ENCODE measurements at places on chromosomes 12 and 14.

GRCh38 chr12:39125566-39125965, 220.2 kb upstream of the CPNE8 start:
- no peak for DNase-seq

- no peak for DNase-seq
Measured at GRCh38 chr14:54497224-54497623, 8.4 kb upstream of the GMFB start.

- DNase-seq: no peak
Measured at GRCh38 chr12:97645726-97646125, 183.1 kb downstream of the RMST start.

DNA sequence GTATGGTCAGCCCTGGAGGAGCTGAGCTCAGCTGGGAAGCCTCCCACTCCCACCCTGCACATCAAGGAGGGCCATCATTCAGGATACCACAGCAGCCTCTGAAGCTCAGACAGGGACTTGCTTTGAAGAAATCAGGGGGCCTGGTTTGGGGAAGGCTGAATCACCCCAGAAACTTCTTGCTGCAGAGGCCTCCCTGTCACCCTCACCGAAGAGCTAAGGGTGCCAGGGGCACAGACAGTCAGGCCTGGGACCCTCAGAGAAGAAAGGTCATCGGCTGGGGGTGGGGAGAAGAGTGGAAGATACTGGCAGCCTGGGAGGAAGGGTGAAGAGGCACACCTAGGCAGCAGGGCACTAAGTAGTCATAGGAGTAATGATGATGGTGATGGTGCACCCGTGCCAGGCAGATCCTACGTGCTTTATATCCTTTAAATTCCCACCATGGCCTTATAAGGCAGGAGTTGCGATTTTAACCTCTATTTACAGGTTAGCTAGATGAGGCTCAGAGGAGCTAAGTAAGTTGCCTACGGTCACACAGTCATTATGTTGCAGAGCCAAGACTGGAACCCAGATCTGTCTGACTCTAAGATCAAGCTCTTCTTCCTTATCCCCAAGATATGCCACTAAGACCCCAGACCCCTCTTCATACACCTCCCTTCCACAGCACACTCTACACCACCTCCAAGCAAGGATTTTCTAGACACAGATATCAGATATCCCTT, 28.5 kb upstream of the PNMA1 start:
- DNase-seq: no peak

GRCh38 chr14:102662636-102663430, 70.4 kb downstream of the RCOR1 start:
- DNase-seq: no peak

DNA sequence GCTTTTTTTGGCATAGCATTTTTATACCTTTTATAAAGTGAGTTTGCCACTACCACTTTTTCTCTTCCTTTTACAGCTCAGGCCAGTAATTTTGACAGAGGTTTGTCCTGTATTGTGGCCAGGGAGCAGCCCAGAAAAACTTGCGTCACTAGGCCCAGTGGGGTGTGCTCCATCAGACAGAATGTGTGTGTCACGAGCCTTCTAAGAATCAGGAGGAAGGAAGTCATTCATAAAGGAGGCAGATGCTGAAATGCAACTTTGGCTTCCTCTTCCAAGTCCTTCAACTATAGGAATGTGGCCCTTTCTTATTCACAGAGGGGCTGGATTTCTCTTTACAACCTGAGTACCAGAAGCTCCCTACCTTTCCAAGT, 10.1 kb upstream of the RAB35 start:
- DNase-seq: no peak

DNA sequence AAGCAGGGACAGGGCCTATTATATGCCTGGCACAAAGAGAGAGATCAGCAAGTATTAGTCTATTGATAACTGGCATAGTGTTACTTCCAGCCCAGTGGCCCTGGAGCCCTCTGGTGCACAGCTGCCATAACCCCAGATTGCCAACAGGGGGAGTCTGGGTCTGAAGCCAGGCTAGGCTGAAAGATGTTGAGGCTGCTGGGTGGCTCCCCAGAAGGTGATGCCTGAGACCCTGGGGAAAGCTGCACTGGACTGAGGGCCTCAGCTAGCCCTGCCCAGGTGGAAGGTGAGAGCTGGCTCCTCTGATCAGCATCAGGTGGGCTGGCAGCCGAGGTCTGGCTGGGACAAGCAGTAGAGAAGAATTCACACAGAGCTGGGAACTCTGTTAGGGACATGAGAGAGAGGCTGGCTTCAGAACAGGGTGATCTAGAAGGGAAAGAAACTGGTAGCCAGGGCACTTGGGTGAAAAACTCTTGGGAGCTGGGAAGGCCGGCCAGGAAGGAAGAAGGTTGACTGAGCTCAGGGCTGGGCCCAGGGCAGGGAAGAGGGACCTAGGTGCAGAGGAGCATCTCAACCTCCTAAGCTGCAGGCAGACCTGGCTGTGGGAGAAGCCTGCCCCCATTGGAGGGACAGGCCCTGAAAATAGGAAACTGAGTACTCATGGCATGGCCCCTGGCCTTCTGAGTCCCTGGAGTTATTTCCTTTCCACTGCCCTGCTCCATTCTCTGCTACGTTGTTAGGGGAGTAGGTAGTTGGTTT, 3.9 kb downstream of the GZMH start:
- peak; percentile 32 for DNase-seq

- no peak for DNase-seq
Measured at GRCh38 chr14:103279142-103280025, 54.7 kb upstream of the EIF5 start.

DNA sequence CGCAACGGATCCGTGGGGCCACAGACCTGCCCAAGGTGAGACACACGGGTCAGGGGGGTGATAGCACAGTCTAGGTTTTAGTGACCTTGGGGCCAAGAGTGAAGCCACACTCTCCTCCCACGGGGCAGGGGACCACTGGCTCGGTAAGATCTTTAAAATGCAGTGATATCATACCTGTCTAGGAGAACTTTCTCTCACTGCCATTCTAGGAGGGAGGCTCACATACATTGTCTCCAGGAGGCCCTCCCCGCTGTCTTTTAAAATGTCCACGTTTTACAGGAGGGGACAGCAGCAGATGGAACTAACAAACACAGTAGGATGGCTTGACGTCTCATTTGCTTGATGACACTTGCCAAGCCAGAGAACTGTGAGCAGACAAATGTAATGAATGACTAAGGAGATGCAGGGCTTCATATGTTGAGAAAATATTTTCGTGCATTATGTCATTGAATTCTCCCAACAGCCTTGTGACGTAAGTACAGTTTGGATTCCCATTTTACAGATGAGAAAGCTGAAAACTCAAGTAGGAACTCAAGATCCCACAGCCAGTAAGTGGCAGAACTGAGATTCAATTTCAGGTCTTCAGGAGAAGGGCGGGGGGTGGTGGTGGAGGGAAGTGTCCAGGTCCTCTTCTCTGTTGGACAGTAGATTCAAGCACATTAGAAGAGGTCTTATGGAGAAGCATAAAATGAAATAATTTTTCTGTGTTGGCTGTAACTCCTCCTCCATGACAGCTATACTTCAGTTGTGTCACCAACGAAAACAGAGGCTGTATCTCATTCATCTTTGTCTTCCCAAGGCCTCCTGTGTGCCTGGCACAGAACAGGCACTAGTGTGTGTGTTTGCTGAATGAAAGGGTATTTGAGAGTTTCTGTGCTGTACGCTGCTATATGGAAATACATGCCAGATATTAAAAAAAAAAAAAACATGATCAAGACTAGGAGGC, 2.1 kb downstream of the VASH1 start:
- no peak for DNase-seq

DNA sequence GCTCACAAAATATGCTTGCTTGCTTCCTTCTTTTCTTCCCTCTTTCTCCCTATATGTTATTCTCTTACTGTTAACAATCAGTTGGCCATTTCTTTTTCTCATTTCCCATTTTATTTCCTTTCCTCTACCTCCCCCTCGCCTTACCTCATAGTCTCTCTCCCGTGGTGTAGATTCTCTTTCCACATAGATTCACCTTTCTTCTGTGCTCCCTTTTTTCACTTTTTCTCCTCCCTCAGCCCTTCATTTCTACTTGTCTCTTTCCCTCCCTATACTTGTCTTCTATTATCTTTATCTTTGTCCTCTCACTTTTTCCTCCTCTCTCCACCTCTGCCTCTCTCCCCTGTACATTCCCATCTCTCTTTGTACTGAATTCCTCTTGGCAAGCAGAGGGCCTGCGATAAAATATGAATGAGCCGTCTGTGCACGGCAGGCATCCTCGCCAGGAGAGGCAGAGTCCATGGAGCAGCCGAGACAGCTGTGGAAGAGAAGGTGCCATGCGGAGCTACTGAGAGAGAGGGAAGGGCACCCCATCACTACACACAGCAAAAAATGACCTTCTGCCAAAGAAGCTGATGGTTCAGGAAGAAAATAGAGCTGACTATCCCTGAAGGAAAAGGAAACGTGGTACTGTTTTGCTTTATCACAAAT, 12.1 kb downstream of the C14orf93 start:
- DNase-seq: no peak

DNA sequence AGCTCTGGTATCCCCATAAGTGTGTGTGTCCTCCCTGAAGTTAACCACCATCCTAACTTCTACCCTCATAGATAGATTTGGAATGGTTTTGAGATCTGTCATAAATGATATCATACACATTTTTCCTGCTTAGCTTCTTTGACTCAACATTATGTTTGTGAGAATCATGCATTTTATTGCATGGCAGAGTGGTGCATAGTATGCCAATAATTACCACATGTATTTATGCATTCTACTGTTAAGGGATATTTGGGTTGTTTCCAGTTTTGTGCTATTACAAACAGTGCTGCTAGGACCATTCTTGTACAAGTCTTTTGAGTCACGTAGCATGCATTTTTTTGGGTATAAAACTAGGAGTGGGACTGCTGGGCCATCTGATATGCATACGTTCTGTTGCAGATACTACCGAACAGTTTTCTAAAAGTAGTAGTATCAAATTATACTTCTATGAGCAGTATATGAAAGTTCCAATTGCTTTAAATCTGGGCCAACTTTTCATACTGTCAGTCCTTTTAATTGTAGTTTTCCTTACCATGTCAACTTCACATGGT, 13.4 kb downstream of the GRIP1 start:
- no peak for DNase-seq

- no peak for DNase-seq
Measured at GRCh38 chr14:23432102-23432925, 3.1 kb downstream of the MYH7 start.

- DNase-seq: no peak
Measured at GRCh38 chr14:87952307-87953094, 40.5 kb downstream of the GALC start.

DNA sequence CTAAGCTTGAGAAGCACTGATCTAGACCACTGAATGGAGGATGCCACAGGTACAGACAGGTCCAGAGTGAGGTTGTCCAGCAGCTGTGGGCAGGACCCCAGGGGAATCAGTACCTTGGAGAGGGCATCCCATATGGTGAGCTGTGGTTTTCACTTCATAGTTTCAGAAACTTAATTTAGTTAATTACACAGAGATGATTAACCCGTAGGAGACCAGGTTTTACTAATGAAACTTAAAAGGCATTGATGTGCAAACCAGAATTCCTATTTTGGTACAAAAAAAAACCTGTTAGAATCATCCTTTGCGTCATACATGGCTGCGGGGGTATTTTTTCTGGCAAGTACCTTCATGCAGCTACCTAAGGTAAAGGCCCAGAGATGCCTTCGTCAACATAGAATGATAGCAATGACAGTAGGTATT, 159.3 kb downstream of the DACT1 start:
- no peak for DNase-seq

GRCh38 chr14:30283822-30284446, 275.0 kb upstream of the G2E3 start:
- no peak for DNase-seq

GRCh38 chr14:99137001-99137700, 134.8 kb downstream of the BCL11B start:
- DNase-seq: no peak

DNA sequence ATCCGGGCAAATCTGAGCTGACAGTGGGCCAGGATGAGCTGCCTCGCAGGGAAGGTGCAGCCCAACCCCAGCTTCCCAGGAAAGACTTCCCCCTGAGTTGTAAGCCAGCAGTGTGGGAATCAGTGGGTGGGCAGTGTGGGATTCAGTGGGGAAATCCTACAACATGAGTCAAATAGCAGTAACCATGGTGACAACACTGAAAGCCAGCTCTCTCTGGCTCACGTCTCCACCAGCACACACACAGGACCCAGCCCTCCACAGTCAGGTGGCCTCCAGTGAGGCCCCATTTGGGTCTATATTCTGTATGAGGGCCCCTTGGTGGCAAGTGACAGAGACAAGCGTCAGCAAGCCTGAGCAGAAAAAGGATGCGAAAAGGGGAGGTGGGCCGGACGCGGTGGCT, 6.0 kb upstream of the LGALS3 start:
- no peak for DNase-seq

- no peak for DNase-seq
Measured at GRCh38 chr12:77751939-77752338, 78.8 kb upstream of the NAV3 start.

DNA sequence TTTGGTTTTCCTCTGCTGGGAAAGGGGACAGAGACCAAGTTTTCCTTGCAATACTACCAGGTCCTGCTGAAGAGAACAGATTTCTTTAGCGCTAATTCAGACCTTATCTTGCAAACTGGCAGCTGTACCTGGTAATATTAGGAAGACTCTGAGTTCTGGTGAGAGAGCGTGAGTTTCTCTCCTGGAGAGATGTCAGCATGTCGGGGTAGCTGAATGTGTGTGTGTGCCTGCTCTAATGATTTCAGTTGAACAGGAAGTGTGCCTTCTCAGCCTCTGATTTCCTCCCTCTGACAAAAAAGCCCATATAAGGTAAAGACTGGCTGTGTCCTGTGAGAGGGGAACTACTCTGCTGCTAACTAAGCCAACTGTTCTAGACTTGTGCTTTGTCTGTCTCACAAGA, 10.3 kb upstream of the ERP27 start:
- no peak for DNase-seq

GRCh38 chr12:103690426-103690825, 103.4 kb downstream of the STAB2 start:
- no peak for DNase-seq

DNA sequence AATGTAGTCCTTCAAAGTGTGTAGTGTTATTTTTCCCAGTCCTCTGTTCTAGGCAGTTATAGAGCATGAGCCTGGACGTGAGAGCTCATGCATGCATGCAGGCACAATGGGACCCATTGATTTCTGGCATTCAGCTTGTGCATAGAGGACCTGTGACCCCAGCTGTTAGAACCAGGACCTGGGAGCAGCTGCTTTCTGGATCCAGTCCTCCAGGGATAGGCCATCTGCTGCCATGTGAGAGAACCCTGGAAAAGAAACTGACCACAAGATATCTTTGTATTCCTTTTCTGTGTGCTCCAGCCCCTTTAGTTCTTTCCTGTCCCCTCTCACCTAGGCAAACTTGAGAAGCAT, 76.9 kb downstream of the SUSD6 start:
- DNase-seq: no peak

- no peak for DNase-seq
Measured at GRCh38 chr12:51076236-51076930, 7.0 kb downstream of the CSRNP2 start.

GRCh38 chr14:56386024-56386423, 193.6 kb upstream of the TMEM260 start:
- no peak for DNase-seq

GRCh38 chr12:53558631-53559030, 51.3 kb upstream of the NPFF start:
- no peak for DNase-seq

Measured in activated naive CD4-positive, alpha-beta T cell (primary cell).